ENCODE measurements at places on chromosomes 11 and 22.

DNA sequence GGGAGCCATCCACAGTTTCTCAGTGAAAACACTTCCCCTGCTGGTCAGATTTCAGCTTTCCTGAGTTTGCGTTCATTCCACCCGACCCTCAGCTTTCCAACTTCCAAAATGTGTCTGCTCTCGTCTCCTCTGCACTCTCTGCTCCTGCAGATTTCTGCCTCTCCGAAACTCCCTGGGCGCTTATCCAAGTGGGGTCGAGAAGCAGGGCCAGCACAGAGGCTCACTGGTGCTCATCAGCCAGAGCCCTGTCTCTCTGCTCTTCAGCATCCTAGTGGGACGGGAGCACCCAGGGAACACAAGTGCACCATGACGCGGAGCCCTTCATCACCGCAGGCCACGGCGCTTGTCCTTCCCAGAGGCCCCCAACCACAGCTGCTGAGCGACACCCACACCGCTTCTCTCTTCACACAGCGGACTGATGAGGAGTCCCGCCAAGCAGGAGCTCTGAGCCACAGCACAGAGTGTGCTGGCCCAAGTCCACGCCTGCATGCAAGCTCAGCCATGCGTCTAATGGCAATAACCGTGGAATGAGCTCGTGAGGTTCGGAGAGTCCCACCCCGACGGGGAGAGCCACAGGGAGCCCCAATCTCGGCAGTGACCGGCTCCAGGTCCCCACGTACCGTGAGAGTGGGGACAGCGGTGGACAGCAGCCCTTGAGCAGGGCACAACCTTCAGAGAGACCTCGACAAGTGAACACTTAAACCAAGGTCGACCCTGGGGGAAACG lies 27.9 kb upstream of the MOB2 start:
- DNase-seq, result no peak

GRCh38 chr22:17964643-17965042 lies 59.7 kb downstream of the MICAL3 start:
- no peak for DNase-seq

DNA sequence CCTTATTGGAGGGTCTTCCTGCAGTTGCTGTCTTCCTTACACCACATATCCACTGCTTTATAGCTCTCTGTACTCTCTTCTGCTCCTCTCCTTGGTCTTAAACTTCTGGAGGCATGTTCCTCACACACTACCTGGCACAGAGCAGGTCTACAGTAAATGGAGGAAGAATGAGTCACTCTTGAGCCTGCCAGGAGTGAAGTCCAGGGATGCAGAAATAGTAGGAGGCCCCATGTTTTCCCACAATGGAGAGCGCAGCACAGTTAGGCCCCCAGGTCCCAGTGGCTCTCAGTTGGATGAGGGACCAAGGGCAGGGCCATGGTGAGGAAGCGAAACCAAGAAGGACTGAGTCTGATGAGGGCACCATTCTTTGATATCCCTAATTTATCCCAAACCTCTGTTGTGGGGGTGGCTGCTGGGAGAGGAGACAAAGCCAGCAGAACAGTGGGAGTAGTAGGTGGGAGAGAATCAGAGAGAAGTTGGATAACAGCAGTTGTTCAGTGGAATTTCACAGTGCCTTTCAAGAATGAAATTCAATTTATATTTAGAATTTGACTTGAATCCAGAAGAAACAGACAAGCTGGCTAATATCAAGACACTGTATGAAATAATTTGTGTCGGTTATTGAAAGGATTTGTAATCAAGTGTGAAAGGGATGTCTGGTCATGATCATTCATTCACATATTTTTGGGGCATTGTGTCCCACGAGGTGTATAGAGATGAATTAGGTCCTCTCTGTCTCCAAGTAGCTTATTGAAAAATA lies 187.8 kb downstream of the HIPK3 start:
- DNase-seq, result no peak

- DNase-seq, result no peak
Observed at GRCh38 chr11:44333271-44334218, 23.6 kb upstream of the ALX4 start.

GRCh38 chr11:125625225-125625629 lies 264 bp downstream of the CHEK1 start:
- no peak for DNase-seq

DNA sequence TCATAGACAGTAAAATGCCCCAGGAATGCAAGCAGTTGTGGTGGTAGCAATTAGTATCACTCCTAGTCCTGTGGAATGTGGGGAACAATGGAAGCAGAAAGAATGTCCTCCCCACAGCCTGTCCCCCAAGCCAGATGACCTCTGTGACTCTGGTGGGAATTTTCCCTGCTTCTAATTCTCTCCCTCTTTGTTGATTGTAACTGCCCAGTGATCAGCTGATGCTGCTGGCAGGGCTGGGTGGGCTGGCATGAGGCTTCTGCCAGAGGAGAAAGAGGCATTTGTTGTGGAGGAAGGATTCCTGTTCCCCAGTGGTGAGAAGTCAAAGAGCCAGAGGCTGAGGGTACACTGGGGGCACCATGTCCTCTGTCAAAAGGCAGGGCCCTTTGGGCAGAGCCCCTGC lies 116.7 kb upstream of the NCAM1 start:
- DNase-seq, result no peak
